ENCODE measurements at places on chromosomes 1 and 21.
A peak's percentile ranks its signal among the peaks of the same experiment; 100 is the strongest.

DNA sequence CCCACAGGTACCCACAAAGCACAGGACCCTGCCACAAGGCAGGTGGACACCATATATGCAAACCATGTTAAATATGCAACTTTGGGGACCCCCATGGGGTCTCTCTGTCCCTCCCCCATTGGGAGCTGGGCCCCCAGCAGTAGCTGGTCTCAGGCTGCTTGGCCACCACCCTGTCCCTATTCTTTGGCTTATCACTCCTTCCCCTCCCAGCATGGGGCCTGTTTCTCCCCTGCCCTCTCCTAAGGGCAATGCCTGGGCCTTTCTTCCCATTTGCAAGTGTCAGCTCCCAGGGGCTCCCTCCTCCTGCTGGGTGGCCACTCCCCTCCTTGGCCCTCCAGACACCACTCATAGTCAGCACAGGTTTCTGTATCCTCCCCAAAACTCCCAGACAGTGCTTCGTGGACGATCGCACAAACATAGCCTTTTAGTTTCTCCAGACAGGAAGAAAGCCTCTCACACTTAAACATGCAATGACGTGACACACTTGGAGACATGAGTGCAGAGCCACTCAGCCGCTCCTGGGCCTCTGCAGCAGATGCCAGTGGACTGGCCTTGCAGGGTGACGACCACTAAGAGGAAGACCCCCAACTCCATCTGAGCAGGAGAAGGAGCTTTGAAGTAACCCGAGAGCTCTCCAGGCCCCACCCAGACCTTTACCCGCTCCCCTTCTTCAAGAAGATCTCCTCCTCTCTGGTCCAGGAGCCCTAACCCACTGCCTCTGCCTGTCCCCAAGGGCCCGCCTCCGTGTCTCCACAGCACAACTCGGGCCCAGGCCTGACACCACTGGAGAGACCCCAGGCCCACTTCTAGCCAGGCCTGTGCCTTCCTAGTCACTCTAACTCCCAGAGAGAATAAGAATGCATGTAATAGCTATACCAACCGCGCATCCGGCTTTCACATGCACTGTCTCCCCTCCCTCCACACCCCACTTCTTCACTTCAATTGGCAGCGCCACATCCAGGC, 22.9 kb downstream of the CITED4 start:
- DNase-seq = no peak

- DNase-seq = no peak
Measured at GRCh38 chr1:207744000-207744534, 7.8 kb upstream of the CD46 start.

- DNase-seq = no peak
Measured at GRCh38 chr1:86546787-86547221, at the start of gene CLCA4. Gene CLCA4, plus strand, starts transcription at chr1:86547078. Its CDS starts 42 bp downstream, at chr1:86547120.

DNA sequence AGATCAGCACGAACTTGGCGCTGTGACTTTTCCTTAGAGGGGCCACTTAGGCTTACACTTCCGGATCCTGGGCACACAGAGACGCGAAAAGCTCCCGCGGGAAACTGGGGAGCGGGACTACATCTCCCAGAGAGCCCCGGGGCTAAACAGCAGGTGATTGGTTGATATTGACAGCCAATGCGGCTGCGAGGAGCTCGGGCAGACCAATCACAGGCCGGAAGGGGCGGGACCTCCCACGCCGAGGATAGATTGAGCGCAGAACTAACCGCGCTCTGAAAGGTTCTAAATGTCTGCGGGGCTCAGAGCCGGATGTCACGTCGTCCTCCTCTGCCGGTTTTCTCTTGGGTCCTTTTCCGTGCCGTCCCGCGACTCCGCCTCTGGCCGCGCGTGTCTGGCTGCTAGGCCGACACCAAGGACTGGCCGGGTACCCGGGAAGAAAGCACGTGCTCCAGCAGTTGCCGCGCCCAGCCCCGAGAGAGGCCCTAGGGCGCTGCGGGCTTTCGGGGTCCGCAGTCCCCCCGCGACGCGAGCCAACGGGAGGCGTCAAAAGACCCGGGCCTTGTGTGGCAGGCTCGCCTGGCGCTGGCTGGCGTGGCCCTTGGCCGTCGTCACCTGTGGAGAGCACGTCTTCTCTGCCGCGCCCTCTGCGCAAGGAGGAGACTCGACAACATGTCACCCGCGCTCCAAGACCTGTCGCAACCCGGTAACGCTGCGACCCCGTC, at the start of gene MTR:
TSS of gene MTR (plus strand) at position 258 of the 722 bp plus-strand sequence. CDS start at position 670, 412 bp downstream.
- peak; percentile 93 for DNase-seq

DNA sequence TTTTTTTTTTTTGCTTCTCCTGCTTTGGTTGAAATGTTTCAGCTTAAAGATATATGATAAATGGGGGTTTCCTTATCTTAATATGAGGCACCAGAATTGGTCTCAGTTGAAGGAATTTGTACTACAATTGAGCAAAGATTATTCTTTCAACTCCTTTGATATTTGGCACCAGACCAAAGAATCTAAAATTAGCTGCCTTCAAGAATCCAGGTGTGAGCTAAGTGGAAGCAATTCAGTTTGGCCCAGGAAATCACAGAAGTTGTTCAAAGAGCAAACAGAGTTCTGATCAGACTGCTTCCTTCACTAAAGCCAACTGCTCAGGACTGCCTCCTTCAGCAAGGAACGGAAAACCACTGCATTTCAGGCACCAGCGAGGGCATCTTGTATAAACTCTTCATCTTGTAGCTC, 68.3 kb upstream of the BCAR3 start:
- DNase-seq = no peak

- DNase-seq = no peak
Measured at GRCh38 chr1:111803951-111804350, 48.2 kb downstream of the DDX20 start.

- DNase-seq = no peak
Measured at GRCh38 chr1:156104065-156104810, 10.3 kb upstream of the LMNA start.

- DNase-seq = no peak
Measured at GRCh38 chr1:7253118-7253480, 467.8 kb downstream of the CAMTA1 start.

GRCh38 chr21:27329255-27329851, 362.5 kb upstream of the ADAMTS5 start:
- DNase-seq = no peak

- no peak for DNase-seq
Measured at GRCh38 chr1:159580340-159580739, 7.3 kb upstream of the APCS start.

- DNase-seq = no peak
Measured at GRCh38 chr1:1794999-1795398, 16.7 kb upstream of the NADK start.

GRCh38 chr21:42381347-42381984, 14.4 kb downstream of the TMPRSS3 start:
- DNase-seq = no peak

DNA sequence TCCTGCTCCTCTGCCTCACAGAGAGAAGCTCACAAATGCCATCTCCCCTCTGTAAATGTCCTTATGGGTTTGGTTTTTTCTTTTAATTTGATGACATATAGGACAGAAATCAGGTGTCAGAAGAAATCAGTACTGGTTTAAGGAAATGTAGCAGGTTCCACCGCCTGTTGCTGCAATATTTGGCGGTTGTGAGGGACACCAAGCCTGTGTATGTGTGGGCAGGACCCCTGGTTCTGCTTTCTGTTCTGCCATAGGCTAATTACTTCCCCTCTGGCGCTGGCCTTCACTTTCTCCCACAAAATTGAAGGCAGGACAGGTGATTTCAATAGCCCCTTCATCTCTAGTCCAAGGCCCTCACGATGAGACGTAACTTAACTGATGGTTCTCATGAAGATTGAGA, 69.2 kb downstream of the PRDM2 start:
- no peak for DNase-seq

DNA sequence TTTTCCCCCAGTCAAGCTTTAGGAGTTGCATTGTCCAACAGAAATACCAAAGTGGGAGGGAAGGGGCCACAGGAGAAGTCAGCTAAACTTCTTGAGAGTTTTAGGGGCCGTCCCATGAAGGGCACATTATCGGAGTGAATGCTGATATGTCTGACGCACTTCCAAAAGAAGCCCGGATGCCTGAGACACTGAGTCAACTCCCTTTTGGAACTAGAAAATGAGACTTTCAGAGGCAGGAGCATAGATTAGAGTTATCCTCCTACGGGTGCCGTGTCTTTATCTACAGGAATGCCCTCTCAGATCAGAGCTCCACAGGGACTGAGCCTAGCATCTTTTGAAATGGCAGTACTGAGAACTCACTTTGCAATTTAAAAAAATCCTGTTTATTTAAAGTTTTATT, 13.1 kb downstream of the ACTN2 start:
- DNase-seq = no peak

DNA sequence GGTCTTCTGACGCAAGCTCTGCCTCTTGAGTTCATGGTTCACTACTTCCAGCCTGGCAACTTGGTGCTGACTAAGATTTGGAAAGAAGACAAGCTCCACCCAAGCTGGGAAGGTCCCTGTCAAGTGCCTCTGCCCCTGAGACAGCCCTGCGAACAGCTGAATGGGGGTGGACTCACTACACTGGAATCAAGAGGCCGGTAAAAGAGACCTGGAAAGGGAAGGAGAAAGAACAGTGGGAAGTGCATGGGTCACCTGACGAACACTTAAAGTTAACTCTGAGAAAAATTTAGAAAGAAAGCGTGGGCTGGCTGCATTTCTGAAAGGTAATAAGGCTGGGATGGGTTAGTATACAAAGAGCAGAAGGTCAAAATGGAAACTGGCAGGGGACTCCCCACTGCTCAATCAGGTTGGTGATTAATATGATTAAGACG, 26.1 kb upstream of the ZNF496 start:
- DNase-seq = no peak

- DNase-seq = no peak
Measured at GRCh38 chr1:15453734-15454133, 2.8 kb upstream of the CELA2A start.

DNA sequence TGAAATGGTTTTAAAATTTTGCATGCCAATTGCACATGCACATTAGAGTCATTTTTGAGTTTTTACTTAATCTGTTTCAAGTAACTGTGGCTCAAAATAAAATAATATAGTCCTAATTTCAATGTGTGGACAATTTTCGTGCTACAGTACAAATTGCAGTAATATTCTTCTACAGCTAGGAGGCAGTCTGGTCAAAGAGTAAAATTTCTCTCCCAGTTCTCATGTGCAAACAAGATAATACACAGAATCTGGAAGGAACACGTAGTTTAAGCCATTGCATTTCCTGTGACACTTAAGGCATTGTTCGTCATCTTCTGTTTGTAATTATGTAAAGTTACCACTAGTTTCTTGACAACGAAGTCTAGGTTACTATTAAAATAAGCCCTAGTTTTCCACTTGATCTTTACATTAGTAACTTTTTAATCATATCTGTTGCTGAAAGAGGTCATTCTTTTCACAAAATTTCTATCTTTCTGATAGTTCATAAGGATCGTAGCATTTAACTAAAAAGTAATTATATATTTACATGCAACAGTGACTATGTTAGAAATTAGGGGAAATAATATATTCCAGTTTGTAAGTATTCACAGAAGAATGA, 28.9 kb downstream of the ODR4 start:
- no peak for DNase-seq

DNA sequence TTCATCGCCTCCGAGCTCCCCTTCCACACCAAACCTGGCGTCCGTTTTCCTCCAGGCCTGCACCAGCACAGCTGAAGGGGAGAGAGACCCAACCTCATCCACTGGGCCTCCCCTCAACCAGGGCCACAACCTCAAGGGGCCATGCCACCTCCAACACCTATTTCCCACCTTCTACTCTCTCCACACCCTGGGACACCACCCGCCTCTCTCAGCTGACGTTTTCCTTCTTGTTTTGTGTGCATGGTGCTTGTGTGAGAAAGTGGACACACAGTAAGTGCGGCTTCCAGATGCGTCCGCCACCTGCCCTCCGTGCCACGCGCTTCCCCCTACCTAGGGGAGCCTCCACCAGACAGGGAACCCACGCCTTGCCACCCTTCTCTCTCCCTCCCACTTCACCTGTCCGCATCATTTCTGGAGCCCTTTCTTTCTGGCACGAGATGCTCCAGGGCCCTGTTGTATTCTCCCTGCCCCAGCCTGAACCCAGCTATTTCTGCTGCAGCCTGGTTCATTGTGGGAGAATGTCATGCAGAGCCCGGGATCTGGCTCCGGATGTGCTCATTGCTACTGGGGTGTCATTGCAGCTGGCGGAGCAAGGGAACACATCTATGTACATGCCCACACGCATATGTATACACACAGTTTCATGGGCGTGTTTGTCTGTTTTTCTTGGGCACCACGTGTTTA, 1.3 kb upstream of the GNB1 start:
- no peak for DNase-seq

DNA sequence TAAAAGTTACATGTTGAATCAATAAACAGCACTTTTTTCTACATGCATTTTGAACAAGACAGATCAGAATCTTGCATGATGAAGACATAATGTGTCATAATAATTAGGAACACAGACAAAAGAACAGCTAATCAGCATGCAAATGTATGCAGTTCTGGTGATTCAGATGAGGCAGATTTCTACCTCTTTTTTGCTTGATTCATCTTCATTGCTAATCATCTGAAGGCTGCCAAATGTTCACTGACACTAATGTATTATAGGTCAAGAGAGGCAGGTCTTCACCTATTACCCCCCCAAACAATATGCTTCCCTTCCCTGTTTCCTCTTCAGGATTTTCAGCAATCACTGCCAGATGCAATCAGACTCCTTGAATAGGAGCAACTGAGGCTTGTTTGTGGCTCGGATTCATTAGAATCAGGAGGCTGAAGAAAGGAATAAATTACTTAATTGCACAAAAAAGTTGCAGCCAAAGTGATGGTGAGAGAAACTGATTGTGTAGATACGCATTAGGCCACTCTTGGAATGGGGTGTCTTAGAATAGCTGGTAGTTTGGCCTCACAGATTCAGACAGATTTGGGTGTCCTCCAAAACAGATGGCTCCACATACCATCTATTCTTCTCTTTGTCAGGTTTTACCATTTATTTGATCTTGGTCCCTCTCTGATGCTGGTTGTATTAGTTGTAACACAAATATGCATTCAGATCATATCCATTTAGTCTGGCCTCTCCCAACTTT, 275.4 kb downstream of the RPS6KC1 start:
- DNase-seq = no peak

DNA sequence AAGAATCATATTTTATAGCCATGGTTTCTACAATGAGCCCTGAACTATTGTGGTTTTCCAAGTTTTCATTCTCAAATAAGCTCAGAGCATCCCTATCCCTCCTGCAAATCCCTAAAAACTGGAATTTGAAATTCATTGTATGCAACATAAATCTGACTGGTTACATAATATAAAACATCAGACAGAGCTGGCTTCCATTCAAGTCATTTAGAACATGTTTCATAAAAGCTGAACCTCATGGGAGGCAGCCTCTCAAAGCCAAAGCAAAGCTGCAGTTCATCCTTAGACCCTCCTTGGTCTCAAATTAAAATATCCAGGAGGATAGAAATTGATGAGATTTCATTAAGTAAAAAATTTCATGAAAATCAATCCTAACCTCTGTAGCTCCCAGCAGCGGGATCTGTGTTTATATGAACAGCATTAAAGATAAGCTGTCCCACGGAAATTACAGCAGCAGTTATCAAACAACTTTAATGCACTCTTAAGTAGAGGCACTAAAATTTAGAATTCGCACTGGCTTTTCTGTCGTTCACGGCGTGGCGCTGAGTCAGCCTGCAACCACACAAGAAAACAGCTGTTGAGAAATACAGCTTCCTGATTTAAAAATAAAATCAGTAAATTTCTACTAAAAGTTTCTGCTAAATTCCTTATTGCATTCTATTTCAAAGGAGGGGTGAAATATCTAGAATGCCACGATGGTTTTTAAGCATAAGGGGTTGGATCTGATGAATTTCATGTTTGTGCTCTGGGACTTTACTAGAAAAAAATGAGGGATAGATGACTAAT, 99.9 kb upstream of the TIAM1 start:
- no peak for DNase-seq

- no peak for DNase-seq
Measured at GRCh38 chr1:201748335-201748734, 80.6 kb upstream of the IPO9 start.

Data from stimulated activated CD8-positive, alpha-beta memory T cell treated with anti-CD3 and anti-CD28 coated beads, Interleukin-7, amount 100 ng/mL, for 24 hours (primary cell).